ENCODE measurements at places on chromosomes 7 and 10. TPM values are rescaled to one million over a fixed set of nuclear protein-coding genes. Genes with fewer than 3 reads are reported as not detected.

Gene SDK1
- 6.3 TPM for total RNA-seq

Gene TMEM72
- total RNA-seq = not detected

Gene ARL4A
- total RNA-seq = 12.1 TPM

Gene TET1
- total RNA-seq = 0.69 TPM

Gene ZFAND4
- total RNA-seq = 11.9 TPM

Gene UCN3
- not detected for total RNA-seq

Gene CCDC71L
- total RNA-seq = 24.1 TPM

Gene ATP5MK
- 245 TPM for total RNA-seq

Gene INHBA
- 0.05 TPM for total RNA-seq

All from activated T-cell treated with anti-CD3 and anti-CD28 coated beads, Interleukin-2, amount 50 U/mL, for 72 hours (primary cell).